ENCODE measurements at places on chromosomes 6 and 20. TPM values are rescaled to one million over a fixed set of nuclear protein-coding genes. Genes with fewer than 3 reads are reported as not detected.

GRCh38 chr6:25387911-25388310 is 108.7 kb downstream of the CARMIL1 start:
- no peak for DNase-seq

GRCh38 chr6:84422380-84422968 is 195.0 kb upstream of the CEP162 start:
- DNase-seq = peak; percentile 24

GRCh38 chr6:150361876-150362275 is 6.9 kb upstream of the IYD start:
- no peak for DNase-seq

GRCh38 chr6:119012521-119012920 is 65.9 kb downstream of the FAM184A start:
- DNase-seq = no peak

GRCh38 chr20:38255393-38255792 is 5.1 kb downstream of the KIAA1755 start:
- DNase-seq = no peak

DNA sequence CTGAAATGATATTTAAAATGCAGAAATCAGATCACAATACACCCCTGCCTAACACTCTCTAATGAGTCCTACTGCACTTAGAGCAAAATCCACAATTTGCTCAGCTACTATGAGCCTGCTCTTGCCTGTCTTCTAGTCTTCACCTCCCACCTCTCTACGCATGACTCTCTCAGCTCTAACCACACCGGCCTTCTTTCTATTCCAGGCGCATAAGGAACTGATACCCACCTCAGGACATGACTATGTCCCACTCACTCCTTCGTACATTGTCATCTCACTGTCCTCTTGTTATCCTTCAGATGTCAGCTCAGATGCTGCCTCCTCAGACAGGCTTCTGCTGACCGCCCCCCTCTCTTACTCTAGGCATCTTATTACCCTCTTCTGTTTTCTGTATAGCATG is 201.0 kb upstream of the FLRT3 start:
- DNase-seq = no peak

GRCh38 chr20:20318365-20319161 is 49.3 kb upstream of the INSM1 start:
- no peak for DNase-seq

- no peak for DNase-seq
Observed at GRCh38 chr6:21524201-21524600, 69.3 kb upstream of the SOX4 start.

DNA sequence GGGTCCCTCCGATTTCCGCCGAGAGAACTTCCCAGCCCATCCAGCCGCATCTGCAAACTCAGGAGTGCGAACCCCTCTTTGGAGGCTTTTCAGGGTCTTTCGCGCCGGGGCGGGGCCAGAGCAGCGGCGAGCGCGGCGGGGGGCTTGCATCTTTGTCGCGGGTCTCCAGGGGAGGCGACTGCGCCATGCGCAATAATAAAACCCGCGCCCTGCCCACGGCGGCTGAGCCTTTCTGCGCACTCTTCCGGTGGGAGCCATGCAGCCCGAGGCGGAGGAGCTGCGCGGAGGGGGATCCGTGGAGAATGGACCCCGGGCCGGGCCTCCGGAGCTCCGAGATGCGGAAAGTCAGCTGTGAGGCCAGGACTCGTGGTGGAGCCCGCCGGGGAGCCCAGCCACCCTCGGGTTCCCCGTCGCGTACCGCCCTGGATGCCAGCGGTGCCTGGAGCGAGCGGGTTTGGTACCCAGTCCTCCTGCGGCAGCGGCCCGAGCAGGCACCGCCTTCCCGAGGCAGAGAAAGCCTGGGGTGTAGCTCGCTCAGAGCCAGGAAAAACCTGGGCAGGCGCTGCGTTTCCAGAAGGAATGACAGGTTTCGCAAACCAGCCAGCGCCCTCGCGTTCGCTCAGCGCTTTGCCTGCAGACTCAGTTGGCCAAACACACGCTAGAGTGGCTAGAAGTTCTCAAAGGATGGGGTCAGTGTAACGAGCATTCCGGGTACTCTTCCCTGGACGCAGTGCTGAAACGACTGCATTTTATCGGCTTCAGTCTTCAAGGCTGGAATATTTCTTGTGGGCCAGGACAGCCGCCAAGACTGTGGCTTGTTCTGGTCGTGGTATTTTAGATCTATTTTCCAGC is 1.2 kb downstream of the AKAP12 start:
- no peak for DNase-seq

DNA sequence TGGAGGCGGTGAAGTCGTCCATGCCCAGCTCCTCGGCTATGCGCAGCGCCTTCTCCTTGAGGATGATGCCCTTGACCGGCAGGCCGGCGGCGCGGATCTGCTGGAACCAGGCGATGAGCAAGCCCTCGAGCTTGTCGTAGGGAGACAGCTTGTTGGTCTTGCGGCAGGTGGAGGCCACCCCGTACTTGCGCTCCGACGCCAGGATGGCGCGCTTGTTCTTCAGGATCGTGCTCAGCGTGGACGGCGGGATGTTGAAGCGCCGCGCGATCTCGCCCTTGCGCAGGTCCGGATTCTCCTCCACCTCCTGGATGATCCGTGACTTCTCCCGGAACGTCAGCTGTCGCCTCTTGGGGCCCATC is 435 bp downstream of the CENPB start:
- peak; percentile 74 for DNase-seq

GRCh38 chr6:116528780-116529179 is 16.7 kb downstream of the TRAPPC3L start:
- no peak for DNase-seq

- peak; percentile 32 for DNase-seq
Observed at GRCh38 chr6:41470331-41471063, 75.7 kb upstream of the FOXP4 start.

DNA sequence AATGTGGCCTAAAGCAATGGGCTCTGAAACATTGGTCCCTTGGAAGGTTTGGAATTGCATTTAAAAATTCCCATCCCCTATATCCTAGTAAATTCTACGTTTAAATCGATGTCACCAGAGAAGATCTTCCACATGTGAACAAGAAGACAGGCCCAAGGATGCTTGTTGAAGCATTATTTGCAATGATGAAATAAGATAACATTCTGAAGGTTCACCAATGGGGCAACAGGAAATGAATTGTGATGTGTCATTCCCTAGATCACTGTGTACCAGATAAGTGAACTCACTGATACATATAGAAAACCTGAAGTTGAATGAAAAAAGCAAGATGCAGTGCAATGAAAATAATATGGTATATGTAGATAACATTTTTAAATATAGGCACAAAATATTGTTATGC is 464.3 kb upstream of the BTBD3 start:
- DNase-seq = no peak

- no peak for DNase-seq
Observed at GRCh38 chr6:132316970-132317369, 84.3 kb downstream of the MOXD1 start.

DNA sequence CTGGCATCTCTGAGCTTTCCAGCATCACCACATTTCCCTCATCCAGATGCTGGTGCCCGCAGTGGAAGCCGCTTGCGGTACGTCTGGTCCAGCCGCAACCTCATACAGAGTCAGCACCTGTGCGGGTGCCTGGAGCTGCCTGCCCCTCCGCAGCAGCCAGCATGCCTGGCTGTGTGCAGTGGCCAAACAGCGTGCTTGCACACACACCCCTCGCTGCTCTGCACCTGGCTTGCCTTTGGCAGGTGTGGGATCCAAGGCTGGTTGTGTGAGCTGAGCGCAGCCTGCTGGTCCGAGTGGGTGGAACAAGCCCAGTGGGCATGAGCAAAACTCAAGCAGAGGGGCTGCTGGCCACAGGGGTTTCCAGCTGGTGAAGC is 3.1 kb upstream of the HINT3 start:
- no peak for DNase-seq

GRCh38 chr6:146819596-146820320 is 221.0 kb downstream of the ADGB start:
- DNase-seq = no peak

- peak; percentile 93 for DNase-seq
Observed at GRCh38 chr20:39874049-39874893, 814.8 kb downstream of the MAFB start.

DNA sequence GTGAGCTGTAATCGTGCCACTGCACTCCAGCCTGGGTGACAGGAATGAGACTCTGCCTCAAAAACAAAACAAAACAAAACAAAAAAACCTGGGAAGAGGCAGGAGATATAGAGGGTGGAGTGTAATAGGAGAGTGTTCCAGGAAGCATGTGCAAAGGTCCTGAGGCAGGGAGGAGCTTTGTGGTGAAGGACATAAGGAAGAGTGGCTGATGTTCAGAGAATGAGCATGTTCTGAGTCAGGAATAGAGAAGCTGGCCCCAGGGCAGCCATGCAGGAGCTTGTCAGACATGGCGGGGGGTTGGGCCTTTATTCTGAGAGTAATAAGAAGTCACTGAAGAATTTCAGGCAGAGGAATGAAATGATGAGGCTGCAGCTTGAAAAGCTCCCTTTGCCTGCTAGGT is 337.0 kb downstream of the CDH26 start:
- no peak for DNase-seq

GRCh38 chr6:137039010-137039409 is 5.8 kb downstream of the IL20RA start:
- DNase-seq = no peak

GRCh38 chr20:45445805-45446562 is 23.6 kb upstream of the WFDC2 start:
- no peak for DNase-seq

DNA sequence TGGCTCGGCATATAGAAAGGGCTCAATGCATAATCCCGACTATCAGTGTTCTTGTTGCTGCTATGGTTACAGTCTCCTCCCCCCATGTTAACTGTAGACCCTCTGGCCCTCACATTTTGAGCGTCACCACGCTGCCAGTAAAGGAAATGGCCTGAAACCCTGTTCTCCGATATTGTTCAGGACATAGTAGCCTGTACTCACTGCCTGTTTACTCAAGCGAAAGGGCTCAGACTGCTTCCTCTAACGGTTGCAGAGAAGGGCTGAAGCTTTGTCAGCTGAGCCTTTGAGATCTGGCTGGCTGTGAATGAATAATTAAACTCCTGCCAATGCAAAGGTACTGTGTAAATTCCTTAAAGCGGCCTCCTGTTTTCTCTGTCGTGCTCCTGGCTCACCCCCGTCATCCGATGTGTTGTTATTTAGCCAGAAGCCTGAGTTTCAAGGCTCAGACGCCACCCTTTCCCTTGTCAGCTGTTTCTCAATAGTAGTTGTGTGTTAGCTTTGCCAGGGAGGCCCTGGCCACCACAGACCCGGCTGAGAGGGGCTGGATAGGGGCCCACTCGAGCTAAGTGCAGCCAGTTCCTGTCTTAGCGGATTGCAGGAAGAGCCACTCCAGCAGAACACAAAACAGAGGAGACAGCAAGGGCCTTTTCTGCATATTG is 31.2 kb upstream of the RALGAPA2 start:
- DNase-seq = peak; percentile 21

- DNase-seq = no peak
Observed at GRCh38 chr20:49346682-49347081, 68.8 kb upstream of the ZNFX1 start.

- no peak for DNase-seq
Observed at GRCh38 chr6:96468681-96469224, 52.9 kb upstream of the UFL1 start.

DNA sequence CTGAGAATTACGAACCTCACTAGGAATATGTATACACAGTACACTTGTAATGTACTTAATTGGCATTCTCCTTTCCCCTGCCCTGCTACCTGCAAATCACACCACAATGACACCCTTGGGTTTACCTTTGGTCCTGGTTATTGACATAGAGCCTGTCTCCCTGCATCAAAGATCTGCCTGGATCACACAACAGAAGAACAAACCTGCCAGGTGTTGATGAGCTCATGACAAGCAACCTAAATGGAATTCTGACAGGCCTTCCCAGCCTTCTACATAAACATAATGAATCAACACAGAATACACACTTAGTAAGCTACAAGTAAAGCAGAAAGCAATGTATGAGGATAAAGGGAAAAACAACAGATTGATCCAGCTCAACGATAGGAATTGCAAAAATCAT is 95.6 kb downstream of the HDGFL1 start:
- DNase-seq = no peak

DNA sequence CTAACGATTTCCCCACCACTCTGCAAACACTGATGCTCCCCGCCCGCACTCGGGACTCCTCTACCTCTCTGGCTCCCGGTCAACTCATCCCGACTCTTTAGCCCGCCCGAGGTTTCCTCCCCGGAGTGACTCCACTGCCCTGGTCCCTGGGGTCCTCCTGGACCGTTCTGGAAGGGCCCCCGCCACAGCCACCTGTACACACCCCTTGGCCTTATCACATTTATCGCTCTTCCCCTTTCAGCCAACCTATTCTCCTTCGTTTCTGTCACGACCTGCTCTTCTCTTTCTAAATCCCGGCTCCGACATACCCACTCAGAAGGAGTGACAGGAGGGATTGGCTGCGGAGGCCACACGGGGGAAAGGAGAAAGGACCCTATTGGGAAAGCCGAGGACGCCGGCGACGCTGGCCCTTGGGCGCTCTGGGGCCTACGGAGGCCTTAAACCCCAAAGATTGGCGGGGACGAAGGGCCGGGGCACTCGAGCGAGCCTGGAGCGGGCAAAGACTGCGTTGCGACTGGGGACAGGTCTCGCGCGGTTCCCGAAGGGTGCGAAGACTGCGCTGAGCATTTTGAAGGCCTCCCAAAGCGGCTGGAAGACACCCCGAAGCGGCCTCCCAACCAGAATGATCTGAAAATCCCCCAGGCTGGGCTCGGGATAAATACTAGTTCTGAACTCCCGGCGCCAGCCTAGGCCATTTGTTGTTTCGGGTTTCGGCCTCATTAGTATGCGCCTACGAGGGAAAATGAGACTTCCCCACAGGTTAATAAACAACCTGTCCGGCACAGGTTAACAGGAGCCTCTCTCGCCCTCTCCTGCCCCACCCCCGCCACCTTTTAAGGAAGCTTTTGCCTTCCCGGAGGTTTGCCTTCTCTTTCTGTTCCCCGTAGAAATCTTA is 9.2 kb downstream of the SIM1 start:
- no peak for DNase-seq

- DNase-seq = no peak
Observed at GRCh38 chr6:52304983-52305390, 20.4 kb upstream of the MCM3 start.

DNA sequence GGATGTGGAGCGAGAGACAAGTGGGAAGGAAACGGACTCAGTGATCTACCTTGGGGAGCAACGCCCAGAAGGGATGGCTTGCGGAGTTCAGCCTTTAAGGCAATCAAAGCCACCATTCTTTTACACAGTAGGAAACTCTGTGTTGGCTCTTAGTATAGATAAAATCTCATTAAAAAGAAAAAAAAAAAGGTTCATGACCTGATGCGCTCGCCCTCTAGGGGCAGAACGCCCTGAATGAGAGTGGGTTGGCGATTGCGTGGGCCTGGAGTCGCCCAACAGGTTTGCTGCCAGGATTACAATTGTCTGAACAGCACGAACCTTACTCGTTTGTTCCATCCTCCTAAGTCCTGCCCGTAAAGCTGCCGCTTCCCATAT is 1.2 kb downstream of the TPD52L1 start:
- peak; percentile 82 for DNase-seq

TREM2 gene
- 8.8 TPM for total RNA-seq

SIM1 gene
- total RNA-seq = not detected

HLA-DQA1 gene
- 2.9 TPM for total RNA-seq

STMN3 gene
- total RNA-seq = 60.7 TPM

TBXT gene
- total RNA-seq = not detected

SLC44A4 gene
- 17.7 TPM for total RNA-seq

NKX2-2 gene
- total RNA-seq = not detected

BTNL2 gene
- not detected for total RNA-seq

MOXD1 gene
- total RNA-seq = 4.8 TPM

DACT2 gene
- total RNA-seq = 2.9 TPM

C20orf204 gene
- 0.35 TPM for total RNA-seq

CST4 gene
- total RNA-seq = not detected

ZNF311 gene
- 1.4 TPM for total RNA-seq

GNMT gene
- total RNA-seq = 0.65 TPM
